Stimulated activated CD8-positive, alpha-beta memory T cell treated with anti-CD3 and anti-CD28 coated beads, Interleukin-7, amount 100 ng/mL, for 1 hour (primary cell): ENCODE measurements at places on chromosomes 7 and 10.

- DNase-seq: no peak
Observed at GRCh38 chr7:133932591-133932990, 194.5 kb upstream of the LRGUK start.

DNA sequence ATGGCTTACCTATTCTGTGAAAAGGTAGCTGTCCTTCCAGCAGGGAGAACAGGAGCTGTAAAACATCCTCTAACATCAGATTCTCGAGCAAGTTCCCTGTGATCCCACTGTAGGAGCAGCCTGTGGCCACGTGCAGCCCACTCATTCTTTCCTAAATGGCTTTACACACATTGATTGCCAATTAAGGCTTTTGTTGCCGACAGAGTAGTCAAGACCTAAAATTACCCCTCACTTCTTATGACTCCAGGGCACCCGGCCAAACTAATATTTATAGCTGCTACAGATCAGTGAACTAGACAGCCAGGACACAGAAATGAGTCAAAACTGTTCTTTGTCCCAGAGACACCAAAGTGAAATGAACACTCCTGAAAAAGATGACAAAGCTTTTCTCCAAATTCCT, 832.1 kb downstream of the SORCS3 start:
- DNase-seq: no peak

DNA sequence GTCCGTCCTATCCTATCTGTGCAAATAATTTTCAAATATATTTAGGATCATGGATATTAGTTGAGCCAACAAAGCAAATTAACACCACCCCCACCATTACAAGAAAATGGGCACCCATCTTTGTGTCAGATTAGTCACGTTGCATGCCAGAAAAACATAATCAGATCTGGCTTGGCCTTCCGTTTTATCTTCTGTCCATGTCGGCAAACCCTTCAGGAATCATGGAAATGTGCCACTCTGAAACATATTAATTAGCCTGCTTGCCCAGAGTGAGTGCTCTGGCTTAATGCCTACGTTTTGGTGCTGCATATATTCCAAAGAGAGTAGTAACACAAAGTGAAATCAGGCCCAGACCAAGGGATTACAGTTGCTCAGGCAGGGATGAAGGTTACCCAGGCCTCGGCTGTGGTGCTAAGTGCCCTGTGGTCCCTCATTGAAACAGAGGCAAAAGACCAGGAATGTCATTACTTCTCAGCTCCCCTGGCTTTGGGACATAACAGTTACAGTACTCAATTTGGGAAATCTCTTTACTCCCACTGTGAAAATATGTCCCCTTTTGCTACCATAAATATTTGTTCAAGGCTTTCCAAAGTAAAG, 154.0 kb upstream of the LSM8 start:
- DNase-seq: no peak

DNA sequence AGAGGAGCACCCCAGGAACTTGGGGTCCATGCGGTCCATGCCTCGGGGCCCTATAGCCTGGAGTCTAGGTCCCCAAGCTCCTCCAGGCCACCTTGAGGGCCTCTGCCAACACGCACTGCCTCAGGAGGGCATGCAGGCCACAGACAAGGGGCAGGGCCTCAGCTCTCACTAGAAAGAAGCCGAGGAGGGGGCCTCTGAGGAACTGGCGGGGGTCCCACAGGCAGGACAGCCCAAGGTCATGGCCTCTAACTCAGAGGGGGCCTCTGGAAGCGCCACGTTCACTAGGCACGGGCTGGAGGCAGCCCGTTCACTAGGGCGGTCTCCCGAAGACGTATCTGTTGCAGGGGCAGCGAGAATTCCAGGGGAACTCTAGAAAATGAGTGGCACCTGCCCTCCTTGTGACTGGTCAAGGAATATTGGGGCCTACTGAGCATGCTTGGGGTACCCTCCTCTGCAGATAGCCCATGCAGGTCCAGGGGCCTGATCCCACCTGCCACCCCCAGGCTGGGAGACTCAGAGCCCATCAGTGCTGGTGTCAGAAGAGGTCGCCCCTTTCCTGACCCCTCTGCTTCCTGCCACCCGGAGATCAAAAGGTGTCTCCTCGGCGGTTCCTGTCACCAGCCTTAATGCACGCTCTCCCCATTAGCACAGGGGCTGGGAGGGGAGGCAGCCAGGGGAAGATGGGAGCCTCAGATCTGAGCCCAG, 86.7 kb upstream of the RET start:
- no peak for DNase-seq

DNA sequence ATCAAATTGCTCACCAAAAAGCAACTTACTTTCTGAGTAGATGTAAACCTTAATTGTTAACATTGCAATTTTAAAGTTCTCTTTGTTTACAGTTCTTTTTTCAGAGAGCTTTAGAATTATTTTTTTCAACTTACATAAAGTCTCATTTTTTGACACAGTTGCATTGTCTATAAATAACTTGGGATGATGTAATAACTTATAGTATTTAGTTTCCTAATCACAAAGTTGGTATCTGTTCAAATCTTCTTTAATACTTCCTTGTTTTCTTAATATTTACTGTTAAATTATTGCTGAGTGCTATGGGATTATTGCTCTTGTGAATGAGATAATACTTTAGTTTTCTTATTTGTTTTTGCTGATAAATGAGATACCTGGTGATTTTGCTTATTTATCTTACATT, 18.9 kb upstream of the SUV39H2 start:
- no peak for DNase-seq

DNA sequence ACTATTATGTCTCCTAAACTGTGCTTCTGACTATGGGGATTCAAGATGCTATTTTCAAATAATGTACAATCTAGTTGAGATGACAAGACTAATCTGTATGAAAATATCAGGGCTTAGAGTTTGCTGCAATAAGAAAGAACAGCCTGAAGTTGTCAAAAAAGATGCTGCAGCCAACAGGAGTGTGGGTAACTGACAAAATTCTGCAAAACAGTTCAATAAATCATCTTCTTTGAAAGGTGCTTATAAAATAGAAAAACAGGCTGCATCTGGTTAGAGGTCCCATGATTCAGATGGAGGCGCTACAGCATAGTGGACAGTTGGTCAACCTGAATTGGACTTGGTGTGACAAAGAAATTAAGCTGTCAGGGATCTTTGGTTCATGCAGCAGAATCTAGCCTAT, 511.0 kb downstream of the XPNPEP1 start:
- DNase-seq: no peak
